ENCODE measurements at places on chromosomes 11 and 22. TPM values are rescaled to one million over a fixed set of nuclear protein-coding genes. Genes with fewer than 3 reads are reported as not detected.

The OR5F1 gene
- total RNA-seq: not detected

The LGALS12 gene
- total RNA-seq: not detected

The PIH1D2 gene
- 3.9 TPM for total RNA-seq

The OR52N4 gene
- not detected for total RNA-seq

The FAM227A gene
- total RNA-seq: 1.9 TPM

The TREH gene
- not detected for total RNA-seq

The SSTR3 gene
- total RNA-seq: not detected

The SLCO2B1 gene
- total RNA-seq: not detected
